ENCODE measurements at places on chromosomes 3 and 15.
A peak's percentile ranks its signal among the peaks of the same experiment; 100 is the strongest.

DNA sequence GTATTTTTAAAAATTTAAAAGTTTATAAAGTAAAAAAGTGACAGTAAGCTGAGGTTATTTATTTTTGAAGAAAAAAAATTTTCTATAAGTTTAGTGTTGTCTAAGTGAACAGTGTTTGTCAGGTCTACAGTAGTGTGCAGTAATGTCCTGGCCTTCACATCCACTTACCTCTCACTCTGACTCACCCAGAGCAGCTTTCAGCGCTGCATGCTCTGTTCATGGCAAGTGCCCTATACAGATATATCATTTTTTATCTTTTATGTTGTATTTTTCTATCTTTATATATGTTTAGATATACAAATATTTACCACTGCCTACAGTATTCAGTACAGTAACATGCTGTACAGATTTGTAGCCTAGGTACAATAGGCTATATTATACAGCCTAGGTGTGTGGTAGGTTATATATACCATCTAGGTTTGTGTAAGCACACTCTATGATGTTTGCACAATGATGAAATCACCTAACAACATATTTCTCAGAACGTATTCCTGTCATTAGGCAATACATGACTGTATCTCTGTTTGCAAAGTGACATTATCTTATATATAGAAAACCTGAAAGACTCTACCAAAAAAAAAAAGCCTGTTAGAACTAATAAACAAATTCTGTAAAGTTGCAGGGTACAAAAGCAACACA lies 75.9 kb upstream of the TMC3 start:
- DNase-seq = no peak

DNA sequence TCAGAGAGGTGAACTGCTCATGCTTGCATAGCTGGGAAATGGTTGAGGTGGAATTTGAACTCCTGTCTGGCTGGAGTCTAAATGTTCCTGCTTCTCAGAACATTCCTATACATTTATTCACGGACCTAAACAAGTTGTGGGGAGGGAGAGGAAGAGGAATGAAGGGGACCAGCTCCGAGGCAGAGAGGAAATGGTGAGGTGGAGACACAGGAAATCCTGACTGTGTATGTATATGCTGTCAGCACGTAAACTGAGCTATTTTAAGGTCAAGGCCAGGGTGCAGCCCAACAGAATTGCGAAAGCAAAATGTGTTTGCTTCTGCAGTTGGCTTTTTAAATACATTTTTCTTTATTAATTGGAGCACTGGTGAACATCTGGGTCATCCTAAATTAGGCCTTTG lies 74.1 kb upstream of the POMGNT2 start:
- DNase-seq = no peak

- DNase-seq = no peak
Measured at GRCh38 chr3:55085231-55085630, 157.4 kb upstream of the LRTM1 start.

GRCh38 chr3:5055357-5056110 lies 66.6 kb upstream of the ARL8B start:
- no peak for DNase-seq

DNA sequence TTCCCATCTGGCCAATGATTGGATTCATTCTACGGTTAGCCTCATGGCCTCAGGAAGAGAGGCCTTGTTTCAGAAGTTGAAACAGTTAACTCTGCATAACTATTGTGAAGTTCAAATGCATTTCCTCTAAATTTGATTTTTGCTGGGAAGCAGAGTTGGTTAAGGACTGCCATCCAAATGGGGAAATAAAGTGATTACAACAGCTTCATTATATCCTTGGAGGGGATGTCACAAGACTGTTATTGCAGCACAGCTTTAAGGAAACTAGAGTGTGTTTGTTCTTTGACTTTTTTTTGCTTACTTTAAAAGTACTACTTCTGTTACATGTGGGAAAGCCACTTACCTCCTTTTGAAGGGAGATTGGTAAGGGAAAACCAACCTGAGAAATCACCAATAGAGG lies 164.8 kb downstream of the AKAP13 start:
- DNase-seq = no peak

GRCh38 chr15:34620142-34620541 lies 36.7 kb upstream of the GOLGA8B start:
- no peak for DNase-seq

GRCh38 chr3:125194849-125195601 lies 17.5 kb downstream of the SLC12A8 start:
- DNase-seq = no peak

- DNase-seq = no peak
Measured at GRCh38 chr3:48561045-48561736, 2.4 kb downstream of the UCN2 start.

- DNase-seq = no peak
Measured at GRCh38 chr15:75161106-75161916, 40.4 kb upstream of the C15orf39 start.

DNA sequence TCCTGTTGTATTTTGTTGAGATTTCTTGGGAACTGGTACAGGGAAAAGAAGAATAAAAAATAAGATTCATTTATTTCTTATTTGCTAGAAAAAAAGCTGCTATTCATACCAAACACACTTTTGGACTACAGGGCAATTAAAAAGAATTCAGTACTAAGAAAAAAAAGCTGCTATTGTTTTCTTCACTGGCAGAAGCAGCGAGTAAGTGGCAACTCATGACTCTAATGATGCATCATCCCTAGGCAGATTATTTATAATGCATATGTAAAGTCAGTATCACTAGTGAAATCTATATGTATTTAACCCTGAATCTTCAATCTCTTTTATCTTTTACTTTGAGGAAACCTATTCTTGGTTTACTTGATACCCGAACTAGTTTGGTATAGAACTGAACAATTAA lies 15.2 kb downstream of the PFN2 start:
- DNase-seq = no peak

DNA sequence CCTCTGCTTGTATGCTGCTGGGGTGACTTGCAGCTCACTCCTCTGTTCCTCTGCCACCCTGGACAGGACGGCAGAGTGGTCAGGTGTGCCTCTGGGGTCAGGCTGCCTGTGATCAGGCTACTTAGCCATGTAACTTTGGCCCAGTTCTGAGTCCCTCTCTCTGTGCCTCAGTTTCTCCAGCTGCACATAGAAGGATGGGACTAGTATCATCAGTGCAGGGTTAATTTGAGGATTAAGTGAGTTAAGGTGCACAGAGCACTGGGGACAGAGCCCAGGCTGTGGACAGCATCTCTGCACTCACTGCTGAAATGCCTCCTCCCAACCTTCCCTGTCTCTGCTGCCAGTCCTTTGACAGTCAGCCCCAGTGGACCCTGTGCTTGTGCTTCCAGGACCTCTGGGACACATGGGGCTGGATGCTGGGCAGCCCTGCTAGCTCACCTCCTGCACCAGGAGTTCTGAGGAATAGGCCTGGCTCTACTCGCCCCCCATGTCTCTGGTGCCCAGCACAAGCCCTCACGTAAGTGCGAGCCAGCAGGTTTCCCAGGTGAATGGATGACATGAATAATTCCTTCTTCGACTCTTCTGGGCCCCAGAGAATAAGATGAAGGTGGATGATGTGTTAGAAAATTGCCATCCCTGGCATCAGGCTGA lies 19.3 kb upstream of the PRR23E start:
- DNase-seq = no peak

GRCh38 chr3:152524198-152525140 lies 255.7 kb downstream of the MBNL1 start:
- DNase-seq = peak; percentile 33

DNA sequence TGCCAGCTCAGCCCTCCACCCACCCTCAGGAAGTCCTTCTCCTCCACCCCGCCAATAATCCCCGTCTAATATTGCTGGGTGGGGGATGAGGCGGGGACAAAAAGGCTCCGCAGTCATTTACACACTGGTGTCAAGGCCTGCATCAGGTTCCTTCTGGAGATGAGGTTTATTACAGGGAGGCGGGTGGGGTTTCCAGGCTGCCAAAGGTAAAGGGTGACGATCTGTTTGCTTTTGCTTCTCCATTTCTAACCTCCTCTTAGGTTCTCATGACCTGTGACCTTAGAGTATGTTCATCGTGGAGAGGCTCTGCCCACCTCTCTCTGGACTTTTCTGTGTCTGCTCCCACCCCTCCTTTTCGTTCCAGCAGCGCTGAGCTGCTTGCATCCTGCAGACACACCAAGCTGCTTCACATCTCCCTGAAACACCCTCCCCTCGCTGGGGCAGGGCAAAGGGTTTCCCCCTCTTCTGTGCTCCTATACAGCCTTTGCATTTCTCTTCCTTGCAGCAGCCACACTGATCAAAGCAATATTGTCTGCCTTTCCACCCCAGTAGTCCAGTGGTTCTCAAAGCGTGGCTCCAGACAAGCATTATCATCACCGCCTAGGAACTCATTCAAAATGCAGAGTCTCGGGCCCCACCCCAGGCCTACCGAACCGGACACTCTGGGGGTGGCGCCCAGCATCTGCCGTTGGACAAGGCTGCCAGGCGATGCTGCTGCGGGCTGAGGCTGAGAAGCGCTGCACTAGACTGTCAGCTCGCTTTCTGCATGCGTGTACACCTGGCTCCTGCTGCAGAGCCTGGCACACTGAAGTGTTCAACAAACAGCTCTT lies 26.6 kb downstream of the CA12 start:
- no peak for DNase-seq

DNA sequence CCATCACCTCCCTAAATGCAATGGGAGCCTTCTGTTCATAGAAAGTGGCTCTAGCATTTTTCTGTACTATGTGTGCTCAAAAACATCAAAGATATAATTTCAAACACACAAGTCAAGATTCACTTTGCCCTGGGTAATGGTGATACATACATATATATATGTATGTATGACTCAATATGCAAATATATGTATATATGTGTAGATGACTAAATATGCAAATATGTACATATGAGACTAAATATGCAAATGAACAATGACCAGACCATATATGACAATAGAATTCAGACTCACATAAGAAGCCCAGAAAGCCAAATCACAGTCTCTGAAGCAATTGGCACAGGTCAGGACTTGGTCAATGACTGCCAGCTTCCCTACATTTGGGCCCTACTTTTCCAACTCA lies 36.9 kb upstream of the SNRK start:
- no peak for DNase-seq

DNA sequence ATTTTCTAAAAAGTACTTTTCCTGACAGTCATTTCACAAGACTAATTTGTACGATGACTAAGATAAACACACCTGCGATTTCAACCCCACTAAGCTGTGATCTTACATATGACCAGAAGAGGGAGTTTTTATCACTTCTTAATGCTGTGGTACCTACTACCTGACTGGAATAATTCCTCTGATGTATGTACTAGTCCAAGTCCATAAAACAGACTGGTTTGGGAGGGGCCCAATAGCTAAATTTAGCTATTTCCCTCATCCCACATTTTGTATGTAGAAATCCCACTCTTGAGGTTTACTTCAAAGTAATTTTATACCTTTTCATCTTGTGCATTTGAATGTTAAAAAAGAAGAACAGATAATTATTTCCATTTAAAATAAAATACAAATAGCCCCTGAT lies 49.7 kb upstream of the SCAANT1 start:
- no peak for DNase-seq

GRCh38 chr3:52973806-52974205 lies 72.1 kb downstream of the SFMBT1 start:
- DNase-seq = no peak

DNA sequence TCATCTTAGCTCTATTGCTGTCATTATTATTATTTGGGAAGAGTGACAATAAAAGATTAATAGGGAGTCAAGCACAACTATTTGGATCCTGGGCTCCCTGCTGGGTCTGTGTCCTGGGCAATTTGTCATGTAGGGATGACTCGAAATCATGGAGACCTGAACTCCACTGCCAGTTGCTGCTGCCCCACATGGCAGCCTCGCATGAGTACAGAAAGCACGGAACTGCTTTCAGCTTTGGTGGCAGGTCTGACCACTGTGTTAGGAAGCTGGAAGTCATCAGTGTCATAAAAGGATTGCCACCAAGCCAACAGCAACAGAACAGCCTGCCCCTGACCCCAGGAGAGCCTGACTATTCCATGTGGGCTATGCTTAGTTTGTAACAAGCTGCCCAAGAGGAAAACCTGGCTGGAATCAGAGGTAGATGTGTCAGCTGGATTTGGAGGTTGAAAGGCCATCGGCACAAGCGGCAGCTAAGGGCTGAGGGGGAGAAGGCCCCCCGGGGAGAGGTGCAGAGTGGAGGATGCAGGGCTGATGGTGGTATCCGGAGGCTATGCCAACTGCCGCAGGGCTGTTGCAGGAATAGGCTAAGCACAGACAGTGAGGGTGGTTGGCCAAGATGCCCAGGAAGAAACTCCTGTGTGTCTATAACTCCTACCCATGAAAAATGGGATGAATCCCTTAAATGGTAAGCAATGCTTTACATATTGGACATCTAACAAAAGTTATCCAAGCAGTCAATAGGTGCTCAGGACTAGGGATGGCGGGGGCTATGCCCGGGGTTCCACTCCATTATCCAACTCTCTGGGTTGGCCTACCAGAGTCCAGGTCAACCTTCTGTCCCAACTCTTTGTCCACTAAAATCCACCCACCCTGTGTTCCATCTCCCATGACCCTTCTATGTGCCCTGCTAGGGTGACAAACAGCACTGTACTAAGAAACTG lies 291.6 kb downstream of the ADAMTS17 start:
- no peak for DNase-seq

DNA sequence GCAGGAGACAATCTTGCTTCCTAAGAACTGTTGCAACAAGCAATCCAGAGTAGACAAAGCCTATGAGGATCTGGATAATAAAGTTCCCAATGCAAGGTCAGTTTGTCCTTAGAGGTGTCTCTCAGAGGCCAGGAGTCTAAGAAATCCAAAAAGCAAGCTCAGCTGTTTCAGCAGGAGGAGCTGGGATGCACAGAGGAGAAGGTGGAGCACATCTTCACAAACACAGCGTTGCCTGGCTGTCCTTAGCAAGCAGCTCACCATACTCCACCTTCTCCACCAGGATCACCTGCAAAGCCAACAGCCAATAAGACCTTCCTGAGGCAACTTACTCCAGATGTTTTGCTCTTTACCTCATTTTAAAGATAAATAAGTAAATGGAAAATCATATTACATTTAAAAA lies 365 bp downstream of the ZBED2 start:
- no peak for DNase-seq

DNA sequence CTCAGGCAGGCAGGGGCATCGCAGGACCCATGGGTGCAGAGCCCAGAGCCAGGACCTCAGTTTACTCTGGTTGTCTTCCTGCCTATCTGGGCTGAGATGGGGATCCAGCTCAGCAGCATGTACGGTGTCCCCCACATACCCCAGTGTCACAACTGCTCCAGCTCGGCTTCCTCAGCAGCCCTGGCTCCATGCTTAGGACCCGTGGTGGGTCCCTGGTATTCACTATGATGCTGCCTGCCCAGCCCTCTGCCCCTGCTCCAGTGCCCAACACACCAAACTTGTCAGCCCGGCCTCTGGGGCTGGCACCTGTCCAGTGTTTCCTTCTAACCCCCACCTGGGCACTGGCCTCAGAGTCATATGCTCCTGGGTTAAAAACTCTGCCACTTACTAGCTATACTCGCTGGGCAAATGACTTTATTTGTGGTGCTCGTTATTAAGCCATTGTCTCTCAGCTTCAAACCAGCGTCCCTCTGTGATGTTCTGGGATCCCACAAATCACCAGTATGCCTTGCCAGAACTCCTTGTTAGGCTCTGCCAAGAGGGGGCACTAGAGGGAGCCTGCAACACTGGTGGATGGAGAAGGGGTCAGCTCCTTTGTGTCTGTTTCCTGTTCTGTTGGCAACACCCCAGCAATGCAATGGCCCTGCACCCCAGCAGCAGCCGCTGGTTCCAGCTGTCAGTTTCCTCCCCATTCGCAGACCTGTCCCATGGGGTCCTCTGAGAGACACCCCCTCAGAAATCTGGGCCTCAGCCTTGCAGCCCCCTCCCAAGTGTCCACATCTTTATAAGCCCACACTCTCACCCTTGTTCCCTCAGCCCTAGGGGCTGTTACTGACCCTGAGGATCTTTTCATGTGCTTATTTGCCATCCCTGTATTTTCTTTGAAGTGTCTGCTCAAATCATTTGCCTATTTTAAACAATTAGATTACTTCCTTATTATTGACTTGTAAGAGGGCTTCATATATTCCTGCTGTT lies 24.1 kb upstream of the MRPS22 start:
- no peak for DNase-seq

Measured in left renal pelvis (tissue), 4 donors.